ENCODE measurements at places on chromosomes 6 and 20.

- DNase-seq: no peak
These were observed 55.3 kb downstream of the RBM24 start for GRCh38 chr6:17336425-17336824.

DNA sequence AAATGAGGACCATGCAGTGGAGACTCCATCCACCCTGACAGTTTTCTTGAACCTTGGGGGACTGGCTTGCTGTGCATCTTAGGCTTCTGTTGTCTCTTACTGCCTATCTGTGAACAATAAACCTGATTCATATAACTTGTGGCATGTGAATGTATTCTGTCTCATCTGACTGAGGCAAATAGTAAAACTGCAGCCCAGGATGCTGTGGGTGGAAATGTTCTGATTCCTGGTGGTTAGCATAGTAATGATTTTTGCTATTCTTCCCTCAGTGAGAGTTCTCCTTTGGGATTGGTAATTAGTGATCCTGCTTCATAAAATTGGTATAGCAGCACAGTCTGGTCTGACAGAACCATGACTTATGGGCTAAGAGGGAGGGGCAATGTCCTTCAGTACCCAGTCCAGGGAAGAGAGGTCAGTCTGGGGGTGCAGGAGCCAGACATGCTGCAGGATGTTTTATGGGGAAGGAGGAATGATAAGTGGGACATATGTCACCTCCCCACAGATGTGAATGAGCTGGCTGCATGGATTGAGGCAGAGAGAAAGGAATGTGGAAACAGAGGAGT, 147.1 kb downstream of the OR2B2 start:
- DNase-seq: no peak

GRCh38 chr6:126721581-126722160, 381.8 kb downstream of the CENPW start:
- DNase-seq: no peak

GRCh38 chr20:20487811-20488210, 119.9 kb downstream of the INSM1 start:
- no peak for DNase-seq

DNA sequence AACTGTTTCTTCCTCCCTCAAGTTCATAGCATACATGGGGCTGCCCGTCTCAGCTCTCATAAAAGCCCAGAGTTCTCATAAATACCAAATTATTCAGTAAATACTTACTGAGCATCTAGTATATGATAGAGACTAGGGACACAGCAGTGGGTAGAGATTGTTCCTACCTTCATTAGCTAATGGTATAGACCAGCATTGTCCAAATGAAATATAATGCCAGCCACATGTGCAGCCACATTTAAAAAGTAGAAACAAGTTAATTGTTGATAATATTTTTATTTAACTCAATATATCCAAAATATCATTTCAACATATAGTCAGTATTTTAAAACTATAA, 1.2 kb downstream of the TTLL9 start:
- no peak for DNase-seq

DNA sequence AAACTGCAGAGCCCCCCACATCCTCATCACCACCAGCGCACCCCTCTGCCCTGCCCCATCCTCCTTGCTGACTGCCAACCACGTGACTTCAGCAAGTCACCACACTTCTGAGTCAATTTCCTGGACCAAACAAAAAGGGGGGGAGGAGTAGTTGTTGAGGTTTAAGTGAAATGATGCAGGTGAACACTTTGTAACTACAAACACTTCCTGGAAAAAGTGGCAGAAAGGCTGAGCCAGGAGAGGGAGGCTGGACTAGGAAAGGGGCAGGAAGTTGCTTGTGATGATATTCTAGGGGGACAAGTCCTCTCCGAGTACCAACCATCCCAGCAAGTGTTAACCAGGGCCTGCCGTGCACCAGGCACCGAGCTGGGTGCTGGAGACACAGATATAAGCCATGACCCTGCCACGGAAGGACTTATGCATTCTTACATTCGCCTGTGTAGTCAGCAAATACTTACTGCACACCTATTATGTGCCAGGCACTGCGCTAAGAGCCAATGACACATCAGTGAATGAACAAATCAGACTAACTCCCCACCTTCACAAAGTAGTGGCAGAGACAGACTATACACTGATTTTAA, 67.3 kb downstream of the PREX1 start:
- DNase-seq: peak; percentile 56

DNA sequence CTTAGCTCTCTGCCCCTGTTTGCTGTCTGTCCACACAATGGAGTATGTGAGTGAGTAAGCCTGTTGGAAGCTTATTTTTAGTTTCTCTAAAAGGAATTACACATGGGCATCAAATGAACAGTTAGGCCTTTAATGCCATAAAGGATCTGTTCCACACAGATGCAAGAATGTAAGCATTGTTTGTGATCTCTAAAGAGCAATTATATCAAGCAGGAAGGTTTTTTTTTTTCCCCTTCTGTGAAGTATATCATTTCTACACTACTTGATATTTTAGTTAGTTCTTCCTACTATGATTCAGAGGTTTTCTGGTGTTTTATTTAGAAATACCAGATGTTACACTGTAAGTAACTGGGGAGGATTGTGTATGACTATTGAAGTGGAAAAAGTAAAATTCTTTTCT, 627.5 kb downstream of the COL12A1 start:
- DNase-seq: no peak

DNA sequence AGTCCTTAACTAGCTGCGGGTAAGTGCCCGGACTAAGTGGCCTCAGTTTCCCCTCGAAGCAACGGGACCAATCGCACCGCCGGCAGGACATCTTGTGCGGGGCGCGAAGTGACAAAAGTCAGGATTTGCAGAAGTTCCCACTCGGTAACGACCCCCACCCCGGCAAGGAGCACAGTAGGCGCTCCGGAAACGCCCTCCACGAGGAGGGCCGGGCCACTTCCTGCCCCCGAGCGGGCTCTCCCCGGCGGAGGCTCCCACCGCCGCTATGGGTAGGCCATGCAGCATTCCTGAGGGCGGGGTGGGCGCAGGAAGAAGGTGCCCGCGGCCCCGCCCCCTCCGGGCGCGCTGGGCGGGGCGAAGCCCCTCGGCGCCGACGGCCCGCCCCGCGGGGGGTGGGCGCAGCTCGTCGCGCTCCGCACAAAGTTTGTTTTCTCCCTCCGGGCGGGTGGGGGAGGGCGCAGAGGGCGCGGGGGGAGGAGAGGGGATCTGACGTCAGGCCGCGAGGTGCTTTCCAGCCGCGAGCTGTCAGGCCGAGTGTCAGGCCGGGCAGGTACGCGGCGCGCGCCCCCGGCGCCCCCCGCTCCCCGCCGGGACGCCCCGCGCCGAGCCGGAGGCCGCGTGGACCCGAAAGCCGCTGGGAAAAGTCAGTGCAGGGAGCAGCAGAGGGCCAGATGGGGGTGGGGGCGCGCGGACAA, at the start of gene TGIF2:
TGIF2 (plus strand) TSS at position 495 of the 695 bp plus-strand sequence. CDS start 5,178 bp downstream, outside the sequence.
- DNase-seq: peak; percentile 76

DNA sequence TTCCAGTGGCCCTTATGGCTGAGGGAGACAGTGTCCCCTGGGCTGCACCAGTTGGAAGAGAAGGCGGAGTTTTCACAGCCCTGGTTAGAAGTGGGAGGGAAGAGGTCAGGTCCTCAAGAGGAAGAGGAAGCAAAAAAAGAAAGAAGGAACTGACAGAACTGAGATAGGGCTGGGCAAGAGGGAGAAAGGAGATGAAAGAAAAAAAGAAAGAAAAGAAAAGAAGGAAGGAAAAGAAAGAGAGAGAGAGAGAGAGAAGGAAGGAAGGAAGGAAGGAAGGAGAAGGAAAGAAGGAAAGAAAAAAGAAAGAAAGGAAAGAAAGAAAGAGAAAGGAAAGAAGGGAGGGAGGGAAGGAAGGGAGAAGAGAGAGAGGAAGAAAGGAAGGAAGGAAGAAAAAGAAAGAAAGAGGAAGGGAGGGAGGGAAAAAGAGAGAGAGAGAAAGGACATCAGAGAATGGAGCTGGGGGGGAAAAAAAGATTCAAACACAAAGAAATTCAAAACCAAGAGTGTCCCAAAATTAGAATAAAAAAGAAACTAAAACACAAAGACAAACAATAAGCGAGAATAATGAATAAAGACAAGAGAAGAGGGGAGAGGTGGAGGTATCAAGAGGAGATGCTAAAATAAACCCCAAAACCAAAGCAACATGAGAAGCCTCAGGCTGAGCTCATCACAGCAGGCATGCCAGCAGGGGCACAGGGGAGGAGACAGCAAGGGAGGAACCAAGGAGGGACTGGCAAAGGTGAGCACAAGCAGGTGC, 5.3 kb upstream of the FUCA2 start:
- DNase-seq: no peak

- DNase-seq: no peak
These were observed 37.1 kb upstream of the RPS6KA2 start for GRCh38 chr6:166664135-166664534.

DNA sequence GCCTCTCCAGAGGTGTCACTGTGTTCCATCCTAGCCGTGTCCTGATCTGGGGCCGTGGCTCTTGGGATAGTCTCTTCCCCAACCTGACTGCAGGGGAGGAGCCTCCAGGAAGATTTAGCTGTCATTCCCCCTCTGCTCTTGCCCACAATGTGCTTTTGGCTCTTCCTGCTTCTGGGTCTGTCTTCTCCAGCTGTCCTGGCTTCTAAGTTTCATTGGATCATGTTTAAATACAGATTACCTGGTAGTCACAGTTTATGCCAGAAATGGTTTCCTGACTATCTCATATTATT, 139.1 kb downstream of the ZDHHC14 start:
- DNase-seq: no peak

DNA sequence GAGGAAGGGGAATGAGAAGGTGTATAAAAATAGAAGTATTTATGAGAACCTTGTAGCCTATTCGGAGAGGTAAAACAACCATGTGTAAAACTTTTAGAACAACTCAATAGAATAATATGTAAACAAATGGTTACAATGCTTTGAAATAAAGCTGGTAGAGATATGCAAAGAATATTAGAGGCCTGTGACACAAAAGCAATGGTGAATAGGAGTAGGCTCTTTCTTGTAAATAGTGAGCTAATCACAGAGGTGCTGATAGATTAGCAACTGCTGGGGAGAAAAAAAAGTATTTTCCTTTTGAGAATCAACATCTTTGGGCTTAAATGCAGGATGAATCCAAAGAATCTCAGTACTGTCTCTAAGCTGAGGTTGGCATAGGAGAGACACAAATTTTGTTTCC, 7.0 kb downstream of the TMEM200A start:
- DNase-seq: no peak

DNA sequence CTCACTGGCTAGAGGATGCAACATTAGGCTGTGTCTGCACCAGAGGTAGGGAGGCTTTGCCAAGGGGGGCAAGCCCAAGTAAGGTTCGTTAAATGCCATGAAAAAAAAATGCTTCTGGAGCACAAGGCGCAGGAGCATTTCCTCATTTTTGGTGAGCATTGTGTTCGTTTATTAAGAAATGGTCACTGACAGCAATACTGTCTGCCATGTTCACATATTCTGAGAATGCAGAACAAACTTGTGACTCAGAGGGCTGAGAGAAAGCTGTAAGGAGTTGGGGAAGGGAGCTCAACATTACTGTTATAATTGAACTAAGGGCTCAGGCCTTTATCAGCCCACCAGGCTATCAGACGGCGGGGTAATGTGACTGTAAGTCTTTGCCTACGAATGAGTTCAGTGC, 465.4 kb upstream of the BTBD3 start:
- no peak for DNase-seq

- DNase-seq: no peak
These were observed 38.7 kb downstream of the IGF2R start for GRCh38 chr6:160007611-160008010.

GRCh38 chr6:117592983-117593759, 9.1 kb downstream of the GOPC start:
- DNase-seq: no peak

DNA sequence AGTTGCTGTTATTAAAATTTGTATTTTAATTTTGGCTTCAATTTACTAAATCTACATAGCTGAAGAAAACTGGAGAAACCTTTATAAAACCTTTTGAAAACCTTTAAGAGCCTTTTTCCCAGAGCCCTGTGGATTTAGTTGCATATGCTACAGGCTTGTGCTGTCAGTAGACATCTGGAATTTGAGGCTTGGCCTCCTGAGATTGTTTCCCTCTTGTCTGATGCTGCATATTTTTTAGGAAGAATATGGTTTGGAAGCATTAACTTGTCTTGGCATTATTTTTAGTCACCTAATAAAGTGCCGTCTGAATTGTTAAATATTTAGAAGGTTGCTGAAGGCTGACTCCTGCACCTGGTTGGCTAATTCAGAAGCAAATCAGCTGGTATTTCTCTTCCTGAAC, 369.4 kb downstream of the UTRN start:
- DNase-seq: no peak

GRCh38 chr6:103105686-103106085, 1712.2 kb downstream of the GRIK2 start:
- no peak for DNase-seq

DNA sequence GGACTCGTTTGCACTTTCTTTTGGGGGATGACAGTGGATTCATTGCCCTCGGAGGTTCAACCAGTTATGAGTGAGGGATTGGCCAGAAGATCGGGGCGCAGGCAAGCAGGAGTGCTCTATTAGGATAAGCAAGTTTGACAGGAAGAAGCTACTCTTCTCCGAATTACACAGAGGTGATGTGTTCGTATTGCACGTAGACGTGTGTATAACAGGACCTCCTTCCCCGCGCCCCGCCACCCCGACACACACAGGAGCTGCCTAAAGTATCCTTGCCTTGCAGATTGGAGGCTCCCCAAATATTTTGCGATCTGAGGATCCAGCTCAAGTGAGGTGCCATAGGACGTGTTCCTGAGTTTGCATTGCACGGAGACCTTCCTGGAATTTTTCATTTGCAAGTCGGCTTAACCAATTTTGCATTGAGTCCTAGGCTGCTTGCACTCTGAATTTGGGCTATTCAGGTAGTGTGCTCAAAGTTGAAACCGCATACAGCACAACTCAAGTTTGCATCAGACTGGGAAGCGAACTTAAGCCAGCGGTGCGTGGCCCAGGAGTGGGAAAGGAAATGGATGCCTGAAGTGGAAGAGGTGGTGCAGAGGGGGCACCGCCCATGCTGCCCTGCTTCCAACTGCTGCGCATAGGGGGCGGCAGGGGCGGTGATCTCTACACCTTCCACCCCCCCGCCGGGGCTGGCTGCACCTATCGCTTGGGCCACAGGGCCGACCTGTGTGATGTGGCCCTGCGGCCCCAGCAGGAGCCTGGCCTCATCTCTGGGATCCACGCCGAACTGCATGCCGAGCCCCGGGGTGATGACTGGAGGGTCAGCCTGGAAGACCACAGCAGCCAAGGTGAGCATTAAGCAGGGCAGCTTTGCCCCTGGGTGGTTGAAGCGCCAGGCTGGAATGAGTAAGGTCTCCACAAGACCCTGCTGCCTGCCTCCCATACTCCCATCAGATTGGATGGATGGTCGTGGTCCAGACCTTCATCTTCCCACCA, 770 bp downstream of the TCF19 start:
- no peak for DNase-seq

- no peak for DNase-seq
These were observed 50.7 kb upstream of the SYNDIG1 start for GRCh38 chr20:24418731-24419130.

GRCh38 chr6:161439093-161439492, 165.2 kb upstream of the AGPAT4 start:
- DNase-seq: no peak

GRCh38 chr20:44410583-44411019, 55.1 kb downstream of the HNF4A start:
- DNase-seq: no peak

DNA sequence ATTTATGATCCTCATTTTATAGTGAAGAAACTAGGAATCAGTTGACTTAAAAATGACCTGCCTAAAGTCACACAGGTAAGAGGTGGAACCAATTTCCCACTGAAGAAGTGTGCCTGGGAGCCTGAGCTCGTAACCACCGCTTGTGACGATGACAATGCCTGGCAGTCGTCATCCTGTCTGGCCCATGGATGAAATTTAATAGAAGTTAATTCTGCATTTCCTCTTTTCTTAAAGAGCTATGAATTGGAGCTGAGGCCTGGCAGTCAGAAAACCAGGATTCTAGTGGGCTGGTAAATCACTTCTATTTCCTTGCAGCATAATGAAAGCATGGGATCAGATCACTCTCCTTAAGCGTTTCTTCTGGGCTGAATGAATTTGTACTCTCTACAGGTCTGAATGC, 200.0 kb upstream of the SGK1 start:
- DNase-seq: no peak
